HFFc6 (cell line): ENCODE measurements at places on chromosomes 3 and 15.

DNA sequence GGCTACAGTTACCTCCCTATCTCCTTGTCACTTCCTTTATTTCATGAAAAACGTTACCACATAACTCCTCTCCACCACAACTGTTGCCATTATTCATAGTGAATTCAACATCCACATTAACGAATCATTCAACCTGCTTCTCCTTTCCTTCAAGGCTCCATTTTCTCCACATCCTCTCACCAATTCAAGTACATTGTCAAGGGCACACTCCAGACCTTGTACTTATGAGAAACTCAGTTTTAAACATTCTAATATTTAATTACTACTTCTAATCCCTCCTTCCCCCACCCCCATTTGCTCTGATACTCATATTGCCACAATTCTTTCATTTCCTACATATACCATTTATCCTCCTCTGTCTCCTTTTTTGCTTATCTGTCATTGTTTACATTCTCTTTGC lies 871.2 kb downstream of the TUSC7 start:
- no peak for DNase-seq

DNA sequence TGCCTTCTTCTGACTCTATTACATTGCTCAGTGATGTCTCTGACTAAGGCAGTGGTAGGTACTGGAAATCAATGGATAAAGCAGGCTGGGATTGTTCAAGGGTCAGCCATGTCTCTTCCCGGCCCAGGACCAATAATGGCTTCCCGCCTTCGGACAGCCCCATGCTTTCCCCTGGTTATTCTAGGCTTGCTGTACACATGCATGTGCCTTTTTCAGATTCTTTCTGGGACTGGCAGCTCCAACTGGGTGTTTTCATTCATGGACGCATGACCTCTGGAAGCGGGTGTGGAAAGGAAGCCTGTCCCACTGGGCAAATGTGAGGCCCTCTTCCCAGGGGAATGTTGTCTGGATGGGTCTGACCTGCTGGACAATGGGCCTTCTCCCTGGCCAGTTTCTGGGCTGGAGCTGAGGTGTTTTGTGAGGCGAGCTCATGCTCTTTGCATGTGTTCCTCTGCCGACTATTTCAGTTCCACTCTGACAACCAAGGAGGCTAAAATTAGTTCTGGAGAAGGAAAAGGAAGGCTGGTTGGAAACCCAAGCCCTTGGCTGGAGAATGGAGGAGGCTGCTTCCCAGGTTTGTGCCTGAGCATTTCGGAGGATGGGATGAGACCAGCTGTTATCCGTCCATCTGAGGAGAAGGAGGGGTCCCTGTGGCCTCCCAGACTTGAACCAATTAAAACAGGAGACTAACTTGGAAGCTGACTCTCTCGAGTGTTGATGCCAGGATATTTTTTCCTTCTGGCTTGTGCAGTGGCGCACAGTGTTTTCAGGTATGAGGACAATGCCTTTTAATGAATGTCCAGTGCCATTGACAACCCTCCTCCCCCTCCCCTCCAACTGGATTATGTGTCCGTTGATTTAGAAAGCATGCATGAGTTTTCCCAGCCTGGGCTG lies 6.9 kb downstream of the ACVR2B start:
- no peak for DNase-seq

- no peak for DNase-seq
These were observed 49.6 kb downstream of the MAP6D1 start for GRCh38 chr3:183775781-183776180.

DNA sequence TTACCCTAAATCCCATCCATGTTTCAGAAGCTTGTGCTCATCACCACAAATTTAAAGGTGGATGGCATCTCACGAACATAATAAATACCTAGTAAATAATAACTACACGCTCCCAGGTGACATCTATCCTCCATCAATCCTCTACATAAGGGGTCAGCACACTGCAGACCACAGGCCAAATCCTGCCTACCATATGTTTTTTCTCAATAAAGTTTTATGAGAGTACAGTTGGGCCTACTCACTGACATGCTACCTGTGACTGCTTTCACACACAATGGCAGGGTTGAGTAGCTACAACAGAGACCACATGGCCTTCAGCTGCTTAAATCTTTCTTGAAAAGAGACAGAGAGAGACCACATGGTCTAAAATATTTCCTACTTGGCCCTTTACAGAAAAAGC lies 105.9 kb downstream of the LMLN start:
- DNase-seq = no peak

DNA sequence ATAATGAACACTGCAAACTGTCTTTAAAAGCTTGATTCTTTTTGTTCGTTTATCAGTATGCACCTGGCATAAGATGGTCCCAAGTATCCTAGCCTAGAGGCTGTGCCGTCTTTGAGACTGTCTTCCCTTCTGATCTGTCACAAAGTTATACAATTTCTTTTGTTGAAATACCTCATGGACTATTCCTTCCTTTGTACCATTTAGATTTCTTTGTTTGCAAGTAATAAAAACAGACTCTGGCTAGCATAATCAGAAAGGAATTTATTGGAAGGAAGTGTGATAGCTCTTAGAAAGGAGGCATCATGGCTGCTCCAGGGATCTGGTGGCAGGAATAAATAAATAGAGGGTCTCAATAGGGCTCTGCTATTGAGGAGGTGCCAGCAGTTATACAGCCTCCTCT lies 280.4 kb downstream of the SLC9A9 start:
- no peak for DNase-seq
